ENCODE measurements at places on chromosomes 6 and 20.

DNA sequence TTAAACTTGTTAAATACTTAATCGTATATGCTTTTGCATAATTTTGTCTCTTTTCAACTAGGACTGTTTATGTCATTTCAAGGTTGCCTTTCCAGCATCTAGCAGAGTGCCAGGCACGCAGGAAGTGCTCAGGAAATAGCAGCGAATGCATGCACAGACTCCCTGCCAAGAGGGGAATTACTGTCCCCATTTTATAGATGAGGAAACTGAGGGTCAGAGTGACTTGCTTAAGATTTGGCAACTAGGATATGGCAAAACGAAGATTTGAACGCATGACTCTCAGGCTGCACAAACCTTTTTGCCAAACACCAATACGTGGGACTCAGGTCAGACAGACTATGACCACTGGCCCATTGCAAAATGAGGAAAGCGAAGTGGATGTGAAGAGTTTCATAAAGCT lies 22.5 kb downstream of the EYA2 start:
- DNase-seq, result no peak

DNA sequence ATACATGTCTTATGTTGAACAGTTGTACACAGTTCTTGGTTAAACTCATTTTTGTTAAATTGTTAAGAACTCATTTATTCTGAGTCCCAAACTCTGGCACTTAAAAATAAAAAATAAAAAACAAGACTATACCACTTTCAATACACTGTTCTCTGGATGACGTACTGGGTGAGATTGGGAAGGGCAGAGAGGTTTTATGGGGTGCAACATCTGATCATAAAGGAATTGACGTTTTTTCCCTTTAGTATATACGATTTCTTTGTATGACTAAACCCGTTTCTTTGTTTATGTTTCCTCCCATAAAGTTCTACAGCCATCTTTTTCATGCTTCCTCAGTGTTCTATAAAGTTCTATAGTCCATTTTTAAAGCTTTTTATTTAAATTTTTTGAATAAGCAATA lies 69.1 kb downstream of the TRMT11 start:
- no peak for DNase-seq

GRCh38 chr20:13995841-13996240 lies 525 bp downstream of the MACROD2 start:
- no peak for DNase-seq

DNA sequence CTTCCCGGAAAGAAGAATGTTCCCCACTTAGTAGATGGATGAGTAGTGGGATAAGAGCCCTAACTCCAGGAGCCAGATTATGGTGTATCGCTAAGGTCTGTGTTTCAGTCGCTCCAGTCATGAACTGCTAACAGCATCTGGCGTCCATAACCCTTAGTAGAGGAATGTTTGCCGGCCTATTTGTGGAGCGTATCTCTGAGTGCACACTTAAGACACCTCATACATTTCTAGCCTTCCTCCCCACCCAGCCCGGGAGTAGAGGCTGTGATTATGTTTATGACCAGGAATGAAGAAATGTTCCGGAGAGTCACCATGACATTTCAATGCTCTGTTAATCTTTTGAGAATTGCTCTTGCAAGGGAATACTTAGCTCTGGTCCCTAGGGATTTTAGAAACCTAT lies 251.1 kb upstream of the SOX4 start:
- DNase-seq, result no peak

DNA sequence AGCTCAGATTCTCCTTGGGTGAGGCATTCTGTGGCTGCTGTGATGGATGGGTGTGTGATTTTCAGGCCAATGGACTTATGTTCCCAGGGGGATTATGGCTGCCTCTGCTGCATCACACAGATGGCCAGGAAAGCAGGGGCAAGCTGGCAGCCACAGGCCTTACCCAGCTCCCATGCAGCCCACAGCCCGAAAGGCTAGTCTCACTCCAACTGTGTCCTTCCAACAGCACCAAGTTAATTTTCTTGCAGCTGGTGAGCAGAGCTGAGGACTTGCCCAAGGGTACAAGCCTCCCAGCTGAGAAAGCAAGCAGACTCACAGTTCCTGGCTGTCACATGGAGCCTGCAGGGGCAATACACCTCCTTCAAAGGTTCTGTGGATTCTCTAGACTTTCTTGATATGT lies 155.2 kb upstream of the KHDRBS2 start:
- DNase-seq, result no peak

GRCh38 chr20:8662433-8662954 lies 406.4 kb upstream of the PLCB4 start:
- DNase-seq, result no peak

GRCh38 chr6:151026041-151026663 lies 160.7 kb downstream of the MTHFD1L start:
- no peak for DNase-seq

DNA sequence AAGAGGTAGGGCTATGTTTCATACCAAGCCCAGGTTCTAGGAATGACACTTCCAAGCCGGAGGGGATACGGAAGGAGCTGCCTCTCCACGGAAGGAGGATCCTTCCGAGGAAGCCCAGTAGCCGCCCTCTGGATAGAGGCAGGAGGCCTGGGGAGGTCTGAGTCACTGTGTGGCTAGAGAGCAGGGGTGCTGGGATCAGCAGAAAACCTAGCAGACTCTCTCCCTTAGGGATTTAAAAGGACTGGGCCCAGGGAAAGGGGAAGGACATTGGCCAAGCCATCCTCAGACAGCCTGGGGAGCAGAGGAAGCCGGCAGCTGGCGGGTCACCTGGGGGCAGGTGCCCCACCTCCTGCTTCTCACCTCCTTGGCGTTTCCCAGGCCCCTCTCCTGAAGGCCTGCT lies 36.6 kb upstream of the NFATC2 start:
- no peak for DNase-seq
